GM23248 (cell line): ENCODE measurements at places on chromosomes 2 and 18.

DNA sequence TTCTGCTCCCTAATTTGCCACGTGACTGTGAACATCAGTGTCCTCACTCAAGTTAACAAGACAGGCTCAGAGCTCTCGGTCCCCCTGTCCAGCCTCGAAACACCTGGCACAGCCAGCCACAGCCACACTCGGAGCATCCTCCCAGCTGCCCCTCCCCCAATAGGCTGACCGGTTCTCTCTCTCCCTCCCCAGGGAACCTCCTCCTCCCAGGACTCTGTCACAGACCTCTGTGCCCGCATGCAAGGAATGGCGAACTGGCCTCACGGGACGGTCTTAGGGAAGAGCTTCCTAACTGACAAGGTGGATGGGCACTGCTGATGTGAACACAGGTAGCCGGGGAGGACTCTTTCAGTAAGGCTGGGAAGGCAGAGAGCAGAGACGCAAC is 18.8 kb downstream of the CYP26B1 start:
- DNase-seq: no peak

DNA sequence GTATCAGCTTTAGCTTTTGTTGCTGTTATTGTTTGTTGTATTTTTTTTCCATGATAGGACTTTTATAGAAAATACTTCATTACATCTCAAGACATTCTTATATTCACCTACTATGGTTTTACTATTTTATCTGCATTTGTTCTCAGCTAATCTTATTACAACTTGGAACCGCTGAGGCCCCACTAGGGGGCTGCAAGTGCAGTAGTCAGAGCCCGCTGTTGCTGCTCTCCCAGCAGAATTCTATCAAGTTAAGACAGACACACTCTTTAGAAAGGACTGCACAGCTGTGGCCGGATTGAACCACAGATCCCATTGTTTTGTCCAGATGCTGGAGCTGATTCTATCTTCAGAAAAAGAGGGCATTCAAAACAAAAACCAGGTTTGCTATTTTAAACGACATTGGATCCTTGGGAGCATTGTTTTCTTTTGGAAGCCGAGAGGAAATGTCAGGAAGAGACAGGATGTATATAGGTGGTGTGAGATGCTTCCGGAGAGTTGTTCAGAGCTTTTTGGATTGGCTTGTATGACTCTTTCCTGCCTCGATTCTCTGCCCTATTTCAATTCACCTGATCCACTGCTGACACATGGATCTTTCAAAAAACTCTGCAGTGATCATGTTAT is 105.7 kb upstream of the GAREM1 start:
- peak; percentile 12 for DNase-seq

DNA sequence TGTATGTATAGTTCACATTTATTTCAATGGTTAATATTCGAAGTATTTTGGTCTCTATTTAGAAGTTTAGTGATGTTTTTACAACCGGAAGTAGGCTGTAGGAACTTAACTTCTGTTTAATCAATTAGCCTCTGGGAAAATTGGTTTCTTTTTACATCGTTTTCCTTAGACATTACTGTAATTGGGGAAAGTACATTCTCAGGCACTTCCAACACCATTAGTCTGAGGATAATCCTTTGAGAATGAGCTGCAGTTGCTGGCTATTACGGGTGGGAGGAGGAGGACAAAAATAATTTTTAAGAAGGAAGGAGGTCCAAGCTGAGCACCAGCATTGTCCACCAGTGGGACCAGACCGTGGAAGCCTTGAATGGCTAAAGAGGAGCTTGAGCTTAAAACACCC is 70.4 kb upstream of the ST3GAL5 start:
- DNase-seq: no peak

GRCh38 chr2:229571243-229571642 is 143.1 kb downstream of the DNER start:
- DNase-seq: no peak

GRCh38 chr2:55169359-55169758 is 62.7 kb downstream of the CLHC1 start:
- peak; percentile 36 for DNase-seq

GRCh38 chr2:27261926-27262298 is 935 bp downstream of the SLC30A3 start:
- no peak for DNase-seq

DNA sequence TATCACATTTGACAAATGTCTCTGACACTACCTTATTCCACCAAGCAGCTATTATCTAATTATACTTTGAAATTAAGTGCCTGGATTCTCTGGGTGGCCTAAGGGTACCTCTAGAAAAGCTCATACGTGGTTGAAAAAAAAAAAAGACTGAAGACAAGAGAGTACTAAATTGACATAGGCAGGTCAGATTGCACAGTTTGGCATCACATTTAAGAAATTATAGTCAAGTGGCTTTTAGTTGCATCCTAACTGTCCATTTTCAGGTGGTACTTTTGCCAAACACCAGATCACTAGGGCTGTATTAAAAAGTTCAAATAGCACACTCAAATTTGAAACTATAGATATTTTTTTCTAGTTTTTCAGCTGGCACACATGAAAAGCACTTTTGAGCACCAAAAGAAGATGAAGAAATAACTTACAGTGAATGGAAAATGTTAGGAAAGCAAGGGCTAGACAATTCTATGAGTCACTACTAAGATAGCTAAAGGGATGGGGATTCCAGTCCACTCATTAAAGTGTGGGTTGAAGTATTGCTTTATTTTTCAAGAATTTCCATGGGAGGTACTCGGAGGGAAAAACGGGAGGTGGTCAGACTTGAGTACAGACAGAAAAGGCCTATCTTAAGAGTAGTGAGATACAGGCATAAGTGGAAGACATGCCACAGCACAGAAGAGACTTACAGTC is 106.5 kb upstream of the COL5A2 start:
- DNase-seq: peak; percentile 94

DNA sequence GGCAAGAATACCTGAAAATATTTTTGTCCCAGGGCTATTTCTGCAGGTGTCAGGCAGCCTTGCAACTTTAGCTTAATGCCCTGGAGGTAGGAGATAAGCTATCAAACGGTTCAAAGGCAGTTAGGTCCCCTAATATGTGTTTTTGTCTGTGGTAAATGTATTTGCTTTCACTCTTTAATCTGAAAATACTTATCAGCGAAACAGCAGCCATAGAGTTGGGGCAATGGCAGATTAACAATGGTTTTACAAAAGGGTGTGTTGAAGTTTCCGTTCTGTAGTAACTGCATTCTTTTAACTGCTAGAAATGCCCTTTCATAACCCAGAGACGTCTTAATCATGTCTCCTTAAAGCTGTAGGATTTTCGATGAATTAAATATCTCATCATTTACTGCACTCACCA is 265.0 kb upstream of the TRIB2 start:
- DNase-seq: no peak

- DNase-seq: no peak
Measured at GRCh38 chr18:37266290-37266689, 299.3 kb downstream of the CELF4 start.

GRCh38 chr2:817336-818015 is 133.2 kb upstream of the SNTG2 start:
- DNase-seq: no peak

GRCh38 chr2:180481998-180482397 is 474.9 kb upstream of the CWC22 start:
- DNase-seq: no peak

GRCh38 chr18:63131106-63131958 is 188.2 kb downstream of the BCL2 start:
- peak; percentile 76 for DNase-seq

DNA sequence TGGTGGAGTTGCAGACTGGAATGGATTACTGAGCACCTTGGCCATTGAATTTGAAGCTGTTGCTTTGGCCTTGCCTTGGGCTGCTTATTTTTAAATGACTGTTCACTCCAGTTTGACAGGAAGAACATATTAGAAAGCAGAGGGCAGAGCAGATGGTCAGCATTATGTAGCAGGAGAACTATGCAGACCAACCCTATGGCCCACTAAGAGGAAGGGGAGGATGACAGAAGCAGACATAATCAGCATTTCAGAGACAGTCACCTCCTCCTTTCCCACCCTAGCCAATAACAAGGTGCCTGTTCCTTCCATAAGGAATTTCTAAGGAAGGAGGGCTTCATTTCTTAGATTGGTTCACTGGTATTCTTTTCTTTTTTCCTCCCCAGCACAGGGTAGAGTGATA is 2.4 kb downstream of the CHRNA1 start:
- DNase-seq: no peak

- no peak for DNase-seq
Measured at GRCh38 chr2:208638059-208638458, 231.5 kb downstream of the PTH2R start.

- peak; percentile 93 for DNase-seq
Measured at GRCh38 chr2:68994864-68995263, 18.1 kb upstream of the ANTXR1 start.

- no peak for DNase-seq
Measured at GRCh38 chr2:239044336-239044735, 196.5 kb downstream of the TWIST2 start.

- DNase-seq: peak; percentile 72
Measured at GRCh38 chr18:70377317-70377799, 88.5 kb downstream of the SOCS6 start.

GRCh38 chr2:152445375-152445774 is 110.4 kb downstream of the FMNL2 start:
- no peak for DNase-seq

DNA sequence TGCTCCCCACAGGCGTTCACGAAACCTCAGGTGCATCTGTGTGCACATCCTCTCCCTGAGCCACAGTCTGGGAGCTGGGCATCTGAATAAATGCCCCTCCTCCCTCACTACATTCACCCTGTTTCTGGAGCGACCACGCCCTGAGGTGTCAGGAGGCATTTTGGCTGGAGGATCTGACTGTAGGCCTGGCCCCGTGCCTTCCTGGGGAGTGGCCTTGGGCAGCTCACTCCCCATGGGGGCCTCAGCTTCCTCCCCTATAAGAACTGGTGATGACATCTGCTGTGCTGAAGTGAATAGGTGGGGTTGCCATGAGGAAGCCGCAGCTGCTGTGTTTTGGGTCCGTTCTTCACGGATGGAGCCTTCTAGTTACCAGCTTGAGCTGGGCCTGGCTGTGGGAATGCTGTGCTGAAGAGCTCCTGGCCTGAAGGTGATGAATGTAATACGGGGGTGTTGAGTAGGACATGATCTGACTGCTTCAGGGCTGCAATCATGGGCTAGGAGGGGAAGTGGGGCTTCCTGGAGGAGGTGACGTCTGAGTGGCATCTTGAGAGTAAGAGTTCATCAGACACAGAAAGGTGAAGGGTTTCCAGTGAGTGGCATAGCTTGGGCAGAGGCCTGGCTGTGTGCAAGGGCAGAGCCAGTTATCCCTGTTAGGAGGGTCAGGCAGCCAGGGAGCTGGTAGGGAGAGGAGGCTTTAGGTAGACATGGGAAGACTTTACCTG is 58.2 kb downstream of the GLI2 start:
- DNase-seq: peak; percentile 65

- DNase-seq: no peak
Measured at GRCh38 chr2:129777146-129777545, 202.3 kb upstream of the RAB6C start.

DNA sequence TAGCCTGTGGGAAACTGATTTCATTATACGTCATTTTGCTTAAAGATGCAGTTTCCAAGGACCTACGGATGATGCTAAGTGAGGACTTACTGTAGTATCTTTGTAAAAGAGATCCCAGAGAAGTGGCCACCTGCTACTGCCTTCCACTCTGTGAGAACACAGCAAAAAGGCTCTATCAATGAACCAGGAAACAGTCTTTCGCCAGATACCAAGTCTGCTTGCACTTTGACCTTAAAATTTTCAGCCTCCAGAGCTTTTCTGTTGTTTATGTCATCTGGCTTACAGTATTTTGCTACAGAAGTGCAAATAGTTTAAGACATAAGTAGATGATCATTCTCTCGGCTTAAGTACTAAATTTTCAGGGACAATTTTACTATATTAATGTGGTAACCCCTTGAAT is 847.9 kb upstream of the CHAC2 start:
- DNase-seq: no peak

DNA sequence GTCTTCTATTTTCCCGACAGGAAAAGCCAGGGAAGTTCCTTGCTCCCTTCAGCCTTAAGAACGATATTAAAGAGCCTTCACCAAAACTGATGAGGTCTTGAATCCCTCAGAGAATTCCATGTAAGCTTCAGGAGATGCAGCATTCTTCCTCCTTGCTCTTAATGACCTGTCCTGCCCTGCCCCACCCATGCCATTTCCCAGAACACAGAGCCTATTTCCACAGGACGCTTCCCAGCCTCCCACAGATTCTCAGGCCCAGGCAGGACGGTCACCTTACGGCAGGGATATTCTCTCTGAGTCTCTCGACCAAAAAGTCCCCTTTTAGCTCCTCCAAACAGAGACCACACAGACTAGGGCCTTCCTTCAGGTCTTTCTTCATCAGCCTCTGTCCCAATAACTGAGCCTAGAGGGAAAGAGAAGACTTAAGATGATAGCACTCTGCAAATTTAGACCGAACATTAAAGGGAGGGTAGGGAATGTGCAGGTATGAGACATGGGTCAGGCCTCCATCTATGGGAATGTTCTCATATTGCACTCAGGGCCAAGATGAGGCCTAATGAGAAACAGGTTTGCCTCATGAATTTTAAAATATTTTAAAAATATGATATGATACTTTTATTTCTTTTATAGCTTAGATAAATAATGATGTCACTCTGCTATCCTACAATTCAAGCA is 62.1 kb downstream of the COBLL1 start:
- no peak for DNase-seq

- peak; percentile 81 for DNase-seq
Measured at GRCh38 chr2:237235383-237236095, 149.8 kb downstream of the COPS8 start.
